ENCODE measurements at places on chromosomes 5 and 9.
A peak's percentile ranks its signal among the peaks of the same experiment; 100 is the strongest.

DNA sequence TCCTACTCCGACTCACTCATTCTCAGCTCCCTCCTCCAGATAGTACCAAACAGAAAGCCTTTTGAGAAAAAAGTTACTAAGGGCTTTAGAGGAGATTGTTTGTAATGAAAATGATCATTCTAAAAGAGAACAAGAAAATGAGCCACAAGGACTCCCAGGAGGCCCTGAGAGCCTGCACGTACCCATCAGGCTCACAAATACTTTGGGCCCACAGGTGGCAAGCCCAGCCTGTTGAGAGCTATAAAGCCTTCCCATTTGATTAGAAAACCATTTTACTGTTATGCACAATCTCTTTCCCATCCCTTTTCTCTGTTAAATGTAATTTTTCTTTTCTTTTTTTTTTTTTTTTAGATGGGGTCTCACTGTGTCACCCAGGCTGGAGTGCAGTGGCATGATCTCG, 136.1 kb downstream of the LHFPL2 start:
- no peak for DNase-seq

- DNase-seq = peak; percentile 96
Measured at GRCh38 chr9:98575379-98576346, 133.1 kb downstream of the GABBR2 start.

DNA sequence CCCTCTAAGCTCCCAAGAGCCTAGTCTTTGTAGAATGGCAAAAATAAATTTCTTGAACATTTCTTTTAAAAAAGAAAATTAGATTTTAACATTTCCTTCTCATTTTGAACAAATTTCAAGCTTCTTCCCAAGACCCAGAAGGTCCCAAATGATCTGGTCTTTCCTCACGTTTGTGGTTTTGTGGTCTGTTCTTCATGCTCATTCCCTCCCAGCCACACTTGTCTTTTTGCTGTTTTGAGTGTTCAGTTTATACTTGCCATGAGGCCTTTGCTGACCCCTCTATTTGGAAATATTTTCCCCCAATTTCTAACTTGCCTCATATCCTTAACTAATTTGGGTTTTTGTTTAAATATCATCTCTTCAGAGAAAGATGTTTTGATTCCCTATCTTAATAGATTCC, 133.4 kb upstream of the PAPPA start:
- DNase-seq = peak; percentile 30

GRCh38 chr5:90383903-90384302, 25.7 kb downstream of the CETN3 start:
- DNase-seq = no peak

DNA sequence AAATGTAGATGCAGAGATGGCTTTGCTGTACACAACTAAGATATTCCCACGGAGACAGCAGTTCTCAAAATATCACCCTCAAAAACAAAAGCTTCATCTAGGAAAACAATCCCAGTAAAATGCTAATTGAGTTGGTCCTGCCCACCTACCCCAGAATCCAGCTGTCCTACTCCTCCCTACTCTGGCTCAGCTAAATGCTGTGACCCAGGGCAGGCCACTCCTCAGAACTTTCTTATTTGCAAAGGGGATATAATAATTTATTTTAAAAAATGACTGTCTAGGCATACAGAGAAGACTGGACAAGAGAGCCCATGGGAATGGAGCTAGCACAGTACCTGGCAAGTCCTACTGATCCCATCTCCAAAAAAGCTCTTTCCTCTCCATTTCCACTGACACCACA, 162.3 kb downstream of the CRB2 start:
- no peak for DNase-seq

DNA sequence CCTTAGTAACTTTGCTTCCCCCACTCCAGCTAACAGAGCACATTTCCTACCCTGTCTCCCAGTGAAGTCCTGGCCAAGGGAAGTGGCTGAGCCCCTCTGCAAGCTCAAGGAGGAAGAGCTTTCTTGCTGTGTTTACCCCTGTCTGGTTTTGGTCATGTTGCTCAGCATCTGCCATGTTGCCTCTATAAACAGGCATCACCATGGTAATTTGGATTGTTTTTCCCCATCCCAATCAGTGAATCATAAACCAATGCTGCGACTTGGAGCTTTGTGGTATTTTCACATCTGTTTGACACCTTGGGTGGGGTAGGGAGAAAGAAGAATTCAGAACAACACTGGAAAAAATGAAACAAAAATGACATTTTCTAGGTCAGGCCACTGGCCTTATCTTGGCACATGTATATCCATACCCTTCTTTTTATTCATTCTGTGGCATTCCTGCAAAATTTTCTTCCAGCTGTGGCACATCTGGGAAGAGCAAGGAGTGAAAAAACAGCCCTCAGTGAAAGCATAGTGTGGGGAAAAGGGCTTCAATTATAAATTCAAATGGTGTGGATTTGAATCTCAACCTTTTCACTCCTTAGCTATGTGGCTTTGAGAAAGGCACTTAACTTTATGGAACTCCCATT, 42.5 kb downstream of the SLIT3 start:
- DNase-seq = no peak

GRCh38 chr9:28956116-28956880, 1383.0 kb upstream of the C9orf72 start:
- no peak for DNase-seq

GRCh38 chr9:135492886-135493669, 7.4 kb upstream of the MRPS2 start:
- no peak for DNase-seq

DNA sequence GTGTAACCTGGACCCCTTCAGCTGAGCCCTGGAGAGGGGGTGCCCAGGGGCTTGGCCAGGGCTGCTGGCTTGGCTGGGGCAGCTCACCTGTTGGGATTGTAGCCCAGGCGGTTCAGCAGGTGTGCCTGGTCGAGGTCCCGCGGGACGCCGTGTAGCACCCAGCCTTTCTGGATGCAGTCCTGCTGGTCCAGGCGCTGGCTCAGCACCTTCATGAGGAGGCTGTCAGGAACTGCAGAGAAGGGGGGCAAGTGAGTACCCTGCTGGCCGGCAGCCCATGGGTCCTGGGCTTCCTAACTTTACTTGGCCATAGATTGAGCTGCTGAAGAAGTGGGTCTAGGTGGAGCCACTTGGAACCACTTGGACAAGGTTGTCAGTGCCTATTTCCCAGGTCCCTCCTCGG, 85.5 kb downstream of the AK8 start:
- DNase-seq = no peak

DNA sequence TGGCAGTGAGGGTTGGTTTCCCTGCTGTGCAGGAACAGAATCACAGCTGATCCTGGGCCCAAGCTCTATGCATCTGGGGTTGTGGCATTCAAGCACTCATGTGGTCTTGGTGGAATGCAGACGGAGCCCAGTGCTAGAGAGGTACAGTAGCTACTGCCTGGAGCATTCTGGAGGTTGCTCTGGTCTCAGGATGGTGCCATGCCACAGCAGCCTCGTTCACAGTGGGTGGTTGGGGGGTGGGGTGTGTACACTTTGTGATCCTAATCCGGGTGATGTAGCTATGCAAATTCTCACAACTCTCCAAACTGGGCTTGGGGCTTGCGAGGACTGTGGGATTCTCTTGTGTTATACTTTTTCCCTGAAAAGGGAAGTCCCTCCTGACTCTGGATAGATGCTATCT, 45.2 kb downstream of the FGD3 start:
- DNase-seq = no peak

- peak; percentile 15 for DNase-seq
Measured at GRCh38 chr5:41213340-41213739, at the start of gene C6. TSS of gene C6 (minus strand) at chr5:41213532. CDS start at chr5:41203230, 10,302 bp downstream.

DNA sequence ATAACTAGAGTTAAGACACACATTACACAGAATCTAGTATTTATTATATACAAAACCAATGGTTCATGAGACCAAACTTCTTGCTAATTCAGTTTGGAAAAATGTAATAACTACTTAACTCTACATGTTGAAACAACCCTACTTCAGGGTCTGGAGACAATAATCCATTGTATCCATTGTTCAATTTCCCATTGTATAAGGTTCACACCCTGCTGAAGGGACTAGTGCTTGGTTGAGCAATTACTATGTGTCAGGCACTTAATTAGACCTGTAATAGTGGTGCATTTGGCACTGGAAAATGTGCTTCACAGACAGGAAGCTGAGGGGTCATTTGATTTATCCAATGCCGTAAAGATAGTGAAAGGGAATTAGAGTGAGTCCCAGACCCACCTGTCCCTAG, 114.3 kb upstream of the PAPPA start:
- no peak for DNase-seq

DNA sequence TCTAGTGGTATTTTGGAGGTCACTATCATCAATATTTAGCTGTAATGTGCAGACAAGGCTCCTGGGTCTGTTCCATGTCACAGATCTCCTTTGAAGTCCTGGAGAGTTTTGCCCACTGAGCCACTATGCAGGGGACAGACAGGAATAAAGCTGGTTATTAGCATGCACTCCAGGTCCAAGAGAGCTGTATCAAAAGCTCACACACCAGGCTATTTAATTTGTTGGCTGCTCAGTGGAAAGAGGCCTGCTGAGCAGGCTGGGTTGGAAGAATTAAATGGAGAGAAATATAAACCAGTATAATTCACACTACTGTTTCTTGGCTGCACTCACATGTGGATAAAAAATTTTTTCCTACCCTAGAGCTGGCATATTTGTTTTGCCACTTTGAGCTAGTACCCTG, 113.8 kb upstream of the TAF11L2 start:
- DNase-seq = no peak

GRCh38 chr5:139884144-139884543, 88.5 kb downstream of the PSD2 start:
- DNase-seq = no peak

GRCh38 chr9:19232823-19233194, 2.3 kb downstream of the DENND4C start:
- DNase-seq = peak; percentile 67

Measured in fibroblast of lung (primary cell).